Posterior vena cava (tissue), 2 donors: ENCODE measurements at places on chromosomes 4 and X. TPM values are rescaled to one million over a fixed set of nuclear protein-coding genes. Genes with fewer than 3 reads are reported as not detected.

MAGEA1 gene
- not detected for total RNA-seq

TRPC3 gene
- 0.24 TPM for total RNA-seq

CXXC4 gene
- total RNA-seq: 0.37 TPM

RTL9 gene
- 0.28 TPM for total RNA-seq

PPBP gene
- 1.3 TPM for total RNA-seq

COL4A5 gene
- total RNA-seq: 20.5 TPM

RHOXF2B gene
- total RNA-seq: not detected
